ENCODE measurements at places on chromosomes 12 and 14. TPM values are rescaled to one million over a fixed set of nuclear protein-coding genes. Genes with fewer than 3 reads are reported as not detected.

The SLC17A8 gene
- not detected for total RNA-seq

The KCNK13 gene
- total RNA-seq = 0.05 TPM

The P2RX2 gene
- total RNA-seq = not detected

The MYF5 gene
- not detected for total RNA-seq

The SSPN gene
- 37.1 TPM for total RNA-seq

The B3GNT4 gene
- total RNA-seq = not detected

The FIGNL2 gene
- not detected for total RNA-seq

The PLCZ1 gene
- not detected for total RNA-seq

The TSHR gene
- not detected for total RNA-seq

The CELA1 gene
- total RNA-seq = 1.2 TPM

The TCL1A gene
- not detected for total RNA-seq

The MIP gene
- total RNA-seq = not detected

The AMHR2 gene
- not detected for total RNA-seq

The NUDT4 gene
- total RNA-seq = 41.2 TPM

The SLC7A8 gene
- total RNA-seq = not detected

The MNAT1 gene
- total RNA-seq = 115 TPM

The SLC38A4 gene
- total RNA-seq = 14.5 TPM

The TAS2R46 gene
- total RNA-seq = 0.89 TPM
